ENCODE measurements at places on chromosomes 5 and 9. TPM values are rescaled to one million over a fixed set of nuclear protein-coding genes. Genes with fewer than 3 reads are reported as not detected.

FST gene
- total RNA-seq, result not detected

ROR2 gene
- total RNA-seq, result 0.11 TPM

FOXD4L3 gene
- total RNA-seq, result not detected

POLE3 gene
- 62.7 TPM for total RNA-seq

ARID3C gene
- total RNA-seq, result 0.31 TPM

WDR55 gene
- 43.7 TPM for total RNA-seq

SEC24A gene
- total RNA-seq, result 42.1 TPM

SPATA31C1 gene
- not detected for total RNA-seq

DNAH5 gene
- not detected for total RNA-seq

OMD gene
- not detected for total RNA-seq

DNA sequence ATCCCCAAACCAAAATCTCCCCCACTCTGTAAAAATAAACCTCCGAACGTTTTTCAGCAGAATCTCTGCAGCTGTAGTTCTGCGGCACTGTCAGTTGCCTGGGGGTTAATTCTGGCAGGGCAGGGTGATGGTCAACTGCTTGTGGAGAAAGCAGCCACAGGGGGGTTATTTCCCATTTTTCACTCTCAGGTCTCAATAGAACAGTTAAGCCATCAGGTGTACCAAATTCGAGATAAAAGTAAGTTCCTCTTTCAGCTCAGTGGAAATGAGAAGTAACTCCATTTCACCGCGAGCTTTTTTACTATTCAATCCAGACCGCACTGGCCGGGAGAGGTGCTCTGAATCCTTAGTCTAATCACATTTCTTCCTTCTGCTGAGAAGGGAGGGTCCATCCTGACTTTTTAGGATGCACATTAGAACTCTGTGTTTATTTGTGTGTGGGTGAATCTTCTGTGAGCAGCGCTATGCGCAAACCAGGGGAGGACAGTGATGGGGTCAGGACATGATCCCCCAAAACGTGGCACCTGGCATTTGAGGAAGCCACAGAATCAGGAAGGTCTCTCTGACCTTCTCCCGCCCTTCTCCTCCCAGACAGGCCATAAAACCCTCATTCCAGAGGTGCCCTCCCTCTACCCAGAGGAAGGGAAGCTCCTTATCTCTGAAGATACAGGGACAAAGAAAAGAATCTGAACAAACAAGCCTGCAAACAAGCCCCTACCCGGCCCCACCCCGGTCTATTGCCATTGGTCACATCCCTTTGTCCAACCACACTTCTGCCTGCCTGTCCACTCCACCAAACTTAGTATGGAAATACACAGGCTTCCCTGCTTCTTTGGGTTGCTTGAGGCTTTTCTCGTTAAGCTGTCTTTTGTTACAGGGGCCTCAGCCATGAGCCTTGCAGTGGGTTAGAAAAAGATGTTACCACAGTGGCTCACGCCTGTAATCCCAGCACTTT lies 229.0 kb downstream of the ROR2 start:
- no peak for DNase-seq

GRCh38 chr5:71738662-71739361 lies 19.7 kb downstream of the CARTPT start:
- no peak for DNase-seq

DNA sequence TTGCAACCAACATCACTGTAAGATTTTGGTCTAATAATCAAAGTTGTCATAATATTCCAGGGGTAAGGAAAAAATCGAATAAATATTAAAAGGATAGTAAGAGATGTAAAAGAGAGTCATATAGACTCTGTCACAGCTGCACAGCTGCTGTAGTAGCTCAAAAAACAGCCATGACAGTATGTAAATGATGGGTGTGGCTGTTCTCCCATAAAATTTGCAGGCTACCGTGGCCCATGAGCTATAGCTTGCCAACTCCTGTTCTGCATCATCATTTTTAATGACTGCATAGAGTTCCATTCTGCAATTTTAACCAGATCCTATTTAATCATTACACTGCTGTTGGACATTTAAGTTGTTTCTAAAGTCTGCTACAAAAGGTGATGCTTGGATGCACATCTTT lies 450.5 kb upstream of the MPDZ start:
- no peak for DNase-seq

GRCh38 chr9:4760122-4760521 lies 19.1 kb upstream of the AK3 start:
- no peak for DNase-seq

GRCh38 chr5:31107091-31107518 lies 86.4 kb upstream of the CDH6 start:
- no peak for DNase-seq

DNA sequence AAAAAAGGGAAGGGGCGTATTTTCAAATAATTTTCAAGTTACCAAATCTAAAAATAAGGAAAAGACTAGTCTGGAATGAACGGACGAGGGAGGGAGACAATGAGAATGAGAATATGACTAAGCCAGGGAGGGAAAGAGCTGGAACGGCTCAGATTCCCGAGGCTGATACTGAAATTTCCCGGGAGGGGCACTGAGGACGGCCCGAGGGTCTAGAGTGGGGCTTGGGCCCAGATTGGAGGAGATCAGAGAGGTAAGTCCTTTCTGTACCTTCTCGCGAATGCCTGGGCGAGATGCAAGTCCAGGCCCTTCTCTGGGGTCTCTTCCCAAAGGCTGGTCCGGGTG lies 3.4 kb upstream of the CCIN start:
- DNase-seq, result no peak

- no peak for DNase-seq
These were observed 90.6 kb downstream of the PSD2 start for GRCh38 chr5:139886213-139886612.

- no peak for DNase-seq
These were observed 48.0 kb downstream of the UBE2QL1 start for GRCh38 chr5:6496636-6497035.

DNA sequence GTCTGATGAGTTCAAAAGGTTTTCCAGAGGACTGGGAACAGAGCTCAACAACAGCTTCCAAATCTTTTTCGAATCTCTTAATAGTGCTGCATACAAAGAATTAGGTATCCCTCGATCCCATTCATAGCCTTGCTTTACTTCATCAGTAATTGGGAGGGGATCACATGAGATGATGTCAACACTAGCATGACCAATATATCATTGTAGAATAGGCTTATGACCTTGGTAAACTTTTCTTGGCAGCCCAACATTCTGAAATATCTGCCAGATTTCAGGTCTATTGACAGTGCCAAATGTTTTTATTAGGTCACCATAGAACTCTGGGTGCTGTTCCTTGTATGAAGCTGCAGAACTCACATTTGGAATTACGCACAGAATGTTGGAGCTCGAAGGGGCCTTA lies 228.9 kb downstream of the FGF10 start:
- no peak for DNase-seq

DNA sequence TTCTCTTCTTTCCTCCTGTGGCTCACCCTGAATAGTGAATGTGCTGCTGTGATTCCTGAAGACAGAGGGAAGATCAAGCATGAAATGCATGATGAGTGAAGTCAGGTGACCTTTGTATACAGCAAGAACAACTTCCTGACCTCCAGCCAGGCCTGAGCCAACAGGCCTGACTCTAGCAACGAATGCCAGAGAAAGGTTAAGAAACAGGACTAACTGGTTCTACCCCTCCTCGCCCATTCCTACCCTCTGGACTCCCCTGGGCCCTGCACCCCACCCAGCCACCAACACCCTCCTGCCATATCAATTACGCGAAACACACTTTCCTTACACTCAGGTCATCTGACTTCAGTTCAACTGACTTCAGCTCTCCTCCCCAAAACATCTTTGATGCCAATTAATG lies 4.9 kb downstream of the SUSD1 start:
- DNase-seq, result no peak

GRCh38 chr5:16128944-16129343 lies 50.6 kb downstream of the MARCHF11 start:
- DNase-seq, result no peak

DNA sequence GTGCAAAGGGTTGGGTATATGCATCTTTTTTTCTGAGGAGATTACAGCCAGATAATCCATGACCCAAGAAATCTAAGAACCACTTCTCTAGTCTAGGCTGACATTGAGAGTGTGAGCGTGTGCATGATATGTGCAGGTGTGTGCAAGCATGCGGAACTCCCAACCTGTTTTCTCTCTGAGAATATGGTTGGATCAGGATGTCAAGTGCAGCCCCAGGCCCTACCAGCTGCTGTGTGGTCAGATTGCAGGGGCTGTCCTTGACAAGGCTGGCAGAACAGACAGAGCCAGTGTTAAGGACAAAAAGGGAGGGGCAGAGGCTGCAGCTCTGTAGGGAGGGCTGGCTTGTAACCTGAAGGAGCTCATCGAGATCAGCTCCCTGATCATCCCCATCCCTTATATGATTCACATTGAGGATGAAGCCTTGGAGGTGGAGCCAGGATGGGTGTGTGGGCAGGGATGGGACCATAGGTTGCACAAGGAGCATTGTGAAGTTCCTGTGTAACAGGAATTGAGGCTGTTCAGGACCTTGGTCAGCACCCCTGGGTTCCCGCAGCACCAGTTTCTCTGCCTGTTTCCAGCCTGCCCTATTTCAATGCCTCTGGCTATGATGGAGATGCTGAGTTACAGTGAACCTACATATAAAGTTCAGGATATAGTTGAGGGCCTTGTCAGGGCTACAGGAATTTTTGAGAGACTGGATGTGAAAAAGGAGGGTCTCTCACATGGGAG lies 52.6 kb upstream of the ARAP3 start:
- no peak for DNase-seq

GRCh38 chr5:31495336-31495735 lies 36.6 kb downstream of the DROSHA start:
- DNase-seq, result no peak

GRCh38 chr9:21709464-21710058 lies 92.9 kb upstream of the MTAP start:
- DNase-seq, result no peak

- DNase-seq, result no peak
These were observed 51.2 kb downstream of the MAPKAP1 start for GRCh38 chr9:125655691-125656410.

DNA sequence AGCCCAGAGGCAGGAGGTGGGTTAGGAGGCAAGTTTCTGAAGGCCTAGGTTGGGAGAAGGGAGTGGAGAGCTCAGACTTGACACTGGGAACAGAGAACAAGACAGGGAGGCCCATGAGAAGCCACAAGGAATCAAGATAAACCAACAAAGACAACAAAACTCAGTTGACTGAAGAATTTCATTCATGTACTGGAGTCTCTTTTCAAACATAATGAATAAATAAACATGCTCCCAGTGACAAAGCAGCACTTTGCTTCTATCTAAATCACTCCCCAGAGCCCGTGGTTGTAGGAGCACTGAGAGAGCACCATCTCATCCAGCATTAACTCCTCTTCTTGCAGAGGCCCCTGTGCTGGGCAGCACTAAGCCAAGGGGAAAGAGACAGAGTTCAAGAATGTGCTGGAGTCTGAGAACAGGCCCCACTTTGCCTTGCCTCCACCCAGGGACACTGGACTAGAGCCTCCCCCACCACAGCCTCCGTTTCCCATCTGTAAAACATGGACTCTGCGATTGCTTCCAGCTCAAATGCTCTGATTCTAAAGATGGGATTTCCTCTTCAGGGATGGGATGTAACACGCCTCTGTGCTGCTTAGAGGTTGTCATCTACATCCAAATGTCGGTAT lies 282.0 kb downstream of the SPOCK1 start:
- no peak for DNase-seq

DNA sequence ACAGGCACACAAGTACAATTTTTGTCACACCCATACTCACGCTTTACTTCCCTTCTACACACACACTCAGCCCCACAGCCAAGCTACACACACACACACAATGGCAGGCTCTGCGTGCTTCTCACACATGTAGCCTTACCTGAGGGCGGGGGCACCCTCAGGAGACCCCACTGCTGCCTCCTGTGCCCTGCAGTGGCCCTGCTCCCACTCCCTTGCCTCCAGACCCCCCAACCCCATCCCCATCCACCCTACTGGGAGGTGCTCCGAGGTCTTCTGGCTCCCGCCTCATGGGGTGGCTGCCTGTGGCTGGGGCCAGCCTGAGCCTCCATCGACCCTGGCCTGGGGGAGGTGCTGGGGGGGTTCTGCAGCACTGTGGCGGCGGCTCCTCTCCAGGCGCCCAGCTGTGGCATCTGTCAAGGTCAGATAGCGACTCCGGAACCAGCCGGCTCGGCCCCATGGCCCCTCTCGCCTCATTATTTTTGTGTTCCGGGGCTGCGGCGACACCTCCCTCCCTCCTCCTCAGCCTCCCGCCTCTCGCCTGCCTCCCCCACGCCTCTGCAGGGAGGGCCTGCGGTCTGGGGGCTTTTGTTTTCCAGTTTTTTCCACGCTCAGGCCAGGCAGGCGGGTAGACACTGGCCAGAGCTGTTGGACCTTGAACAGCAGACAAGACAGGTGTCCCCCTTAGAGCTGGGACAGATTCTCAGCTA lies 21.7 kb downstream of the CXXC5 start:
- DNase-seq, result no peak

- DNase-seq, result no peak
These were observed 128.7 kb upstream of the BOD1 start for GRCh38 chr5:173745123-173745522.

GRCh38 chr9:70352802-70353201 lies 61.7 kb downstream of the KLF9 start:
- no peak for DNase-seq

- no peak for DNase-seq
These were observed 76.9 kb upstream of the NFIL3 start for GRCh38 chr9:91500509-91501014.

DNA sequence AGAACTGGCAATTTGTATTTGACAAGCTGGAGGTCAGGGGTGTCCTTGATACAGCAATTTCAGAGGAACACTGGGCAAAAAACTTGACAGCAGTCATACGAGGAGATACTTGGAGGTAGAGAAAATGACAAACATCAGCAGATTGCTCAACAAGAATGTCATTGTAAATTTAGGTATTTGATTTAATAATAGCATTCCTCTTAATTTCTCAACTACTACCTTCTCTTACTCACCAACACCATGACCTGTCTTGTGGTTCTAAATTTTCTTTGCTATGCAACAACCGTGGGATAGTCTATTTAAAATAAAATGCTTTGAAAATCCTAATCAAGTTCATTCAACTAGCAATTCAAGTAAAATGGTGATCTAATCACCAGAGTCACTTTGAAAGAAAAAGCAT lies 128.4 kb downstream of the DNAH5 start:
- DNase-seq, result no peak

- no peak for DNase-seq
These were observed 5.5 kb downstream of the TENT4A start for GRCh38 chr5:6718718-6719117.

DNA sequence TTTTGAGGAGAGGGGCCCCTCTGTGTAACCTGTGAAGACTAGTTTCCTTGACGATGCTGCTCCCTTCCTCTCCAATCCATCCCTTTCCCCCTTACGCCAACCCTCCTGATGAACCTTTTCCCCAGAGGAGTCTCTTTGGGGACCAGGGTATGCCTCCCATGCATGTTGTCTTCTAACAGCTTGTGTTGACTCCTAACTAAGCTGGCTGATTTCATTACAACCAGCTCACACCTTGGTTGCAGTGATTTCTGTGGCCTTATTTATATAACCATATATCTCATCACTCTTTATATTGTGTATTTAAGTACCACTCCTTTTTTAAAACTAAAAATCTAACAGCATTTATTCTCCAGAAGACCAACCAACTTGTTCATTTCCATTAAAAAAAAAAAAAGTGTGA lies 42.5 kb downstream of the SFXN1 start:
- no peak for DNase-seq

GRCh38 chr5:81268521-81269196 lies 32.7 kb upstream of the ZCCHC9 start:
- no peak for DNase-seq
